ENCODE measurements at places on chromosomes 3 and 15. TPM values are rescaled to one million over a fixed set of nuclear protein-coding genes. Genes with fewer than 3 reads are reported as not detected.

The PLA2G4E gene
- not detected for total RNA-seq

The SLC30A4 gene
- total RNA-seq, result 12.9 TPM

The SOX14 gene
- total RNA-seq, result not detected

The MYH15 gene
- 0.08 TPM for total RNA-seq

The SLC22A13 gene
- 0.54 TPM for total RNA-seq

The GOLGA8M gene
- 30.7 TPM for total RNA-seq

The IQCH gene
- total RNA-seq, result 9.6 TPM

The MRPL3 gene
- total RNA-seq, result 96.6 TPM

The BCHE gene
- total RNA-seq, result 1.6 TPM

The MYO5C gene
- total RNA-seq, result 117 TPM

The FANCD2OS gene
- not detected for total RNA-seq

The CCR1 gene
- 3.4 TPM for total RNA-seq

The TMEM44 gene
- total RNA-seq, result 8.6 TPM

The DPPA4 gene
- not detected for total RNA-seq

The GPR160 gene
- total RNA-seq, result 9.8 TPM

The OXTR gene
- total RNA-seq, result 0.13 TPM

The TLNRD1 gene
- 11.8 TPM for total RNA-seq

The CTXND1 gene
- total RNA-seq, result 0.24 TPM

The MYO9A gene
- 88.5 TPM for total RNA-seq

The FOXB1 gene
- total RNA-seq, result not detected

The GCSAM gene
- total RNA-seq, result 0.33 TPM

The SYNPR gene
- total RNA-seq, result not detected

The DOCK3 gene
- total RNA-seq, result 54.2 TPM

The CCR4 gene
- 0.88 TPM for total RNA-seq

The CAPN3 gene
- 6.8 TPM for total RNA-seq

The STRC gene
- 1.2 TPM for total RNA-seq

Data from thyroid gland (tissue), 4 donors.